Common myeloid progenitor, CD34-positive (primary cell): ENCODE measurements at places on chromosomes 6 and 20.

GRCh38 chr6:18663011-18663410, 275.9 kb downstream of the RNF144B start:
- DNase-seq: no peak

DNA sequence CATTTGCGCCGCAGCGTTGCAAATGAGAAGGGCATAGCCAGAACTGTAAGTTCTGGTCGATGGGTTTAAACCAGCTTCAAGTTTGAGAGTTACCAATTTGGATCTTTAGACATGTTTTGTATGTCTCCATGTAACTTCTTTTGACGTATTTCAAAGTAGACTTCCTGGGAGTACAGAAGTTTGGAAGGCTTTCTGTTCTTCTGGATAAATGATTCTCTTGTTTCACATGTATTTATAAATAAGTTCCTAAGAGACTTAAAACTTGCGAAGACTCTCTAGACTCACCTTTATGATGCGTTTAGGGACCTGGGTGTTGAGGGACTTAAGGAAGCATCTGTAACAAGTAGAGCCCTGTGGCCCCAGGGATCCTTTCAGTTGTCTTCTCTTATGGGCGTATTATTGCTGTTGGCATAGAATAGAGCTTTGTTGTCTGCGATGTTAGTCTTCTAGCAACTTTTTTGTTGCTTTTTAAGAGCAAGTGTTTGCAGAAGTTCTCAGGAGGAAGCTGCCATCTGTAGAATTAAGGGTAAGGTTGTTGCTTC, 1.3 kb downstream of the CDYL start:
- DNase-seq: peak; percentile 61

DNA sequence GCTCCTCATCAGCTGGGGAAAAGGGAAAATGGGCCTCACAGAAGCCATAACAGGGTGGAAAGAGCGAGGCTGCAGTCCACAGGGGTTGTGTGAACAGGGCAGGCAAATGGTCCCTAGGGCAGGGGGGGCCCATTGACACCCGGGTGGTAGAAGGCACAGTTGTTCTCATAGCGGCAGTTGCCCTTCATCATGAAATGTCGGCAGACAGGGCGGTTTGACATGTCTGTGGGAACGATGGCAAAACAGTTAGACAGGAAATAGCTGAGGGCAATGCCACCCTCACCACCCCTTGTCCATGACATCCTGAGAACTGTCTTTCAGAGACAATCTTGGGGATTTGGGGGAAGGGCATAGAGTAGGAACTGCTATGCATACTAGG, 15.6 kb downstream of the PPP1R10 start:
- DNase-seq: no peak

GRCh38 chr6:138477913-138478539, 21.3 kb downstream of the NHSL1 start:
- no peak for DNase-seq

- DNase-seq: no peak
Measured at GRCh38 chr6:43038727-43039126, 14.9 kb downstream of the CUL7 start.
